ENCODE measurements at places on chromosomes 2 and 18. TPM values are rescaled to one million over a fixed set of nuclear protein-coding genes. Genes with fewer than 3 reads are reported as not detected.
A peak's percentile ranks its signal among the peaks of the same experiment; 100 is the strongest.

- no peak for DNase-seq
- H3K27ac ChIP-seq: no peak overlapping the region
- H3K4me3 ChIP-seq: no peak overlapping the region
- no peaks in the 10 kb centered on the region for H3K4me1 ChIP-seq
- no peaks in the 10 kb centered on the region for H3K27me3 ChIP-seq
These were observed 11.8 kb downstream of the ARHGAP25 start for GRCh38 chr2:68746408-68746807.

DNA sequence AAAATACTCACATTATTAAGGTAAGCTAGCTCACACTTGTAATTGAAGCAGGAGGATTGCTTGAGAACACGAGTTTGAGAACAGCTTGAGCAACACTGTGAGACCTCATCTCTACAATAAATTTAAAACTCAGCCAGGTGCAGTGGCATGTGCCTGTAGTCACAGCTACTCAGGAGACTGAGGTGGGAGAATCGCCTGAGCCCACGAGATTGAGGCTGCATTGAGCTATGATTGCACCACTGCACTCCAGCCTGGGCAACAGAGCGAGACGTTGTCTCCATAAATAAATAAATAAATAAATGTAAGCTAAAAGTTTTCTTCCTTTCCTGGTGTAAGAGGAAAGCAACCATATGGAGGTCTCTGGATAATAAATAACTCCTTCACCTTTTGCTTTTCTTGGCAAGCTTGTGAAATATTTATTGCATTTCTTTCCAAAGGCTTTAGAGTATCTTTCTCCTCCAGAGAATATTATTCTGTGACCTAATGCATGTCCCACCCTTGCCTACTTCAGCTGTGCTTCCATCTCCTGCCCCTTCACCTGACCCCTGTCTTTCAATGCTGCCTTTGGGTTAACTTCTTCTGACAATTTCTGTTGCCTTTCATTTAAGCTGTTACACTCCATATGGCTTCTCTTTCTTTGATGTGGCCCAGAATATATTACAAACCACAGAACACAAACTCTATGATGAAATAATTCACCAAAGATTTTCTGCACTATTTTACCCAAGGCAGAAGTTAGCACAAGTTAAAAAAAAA lies 280.7 kb upstream of the RND3 start:
- no peak overlapping the region for H3K4me3 ChIP-seq
- H3K27me3 ChIP-seq: no peaks in the 10 kb centered on the region
- no peak overlapping the region for H3K27ac ChIP-seq
- DNase-seq: no peak

DNA sequence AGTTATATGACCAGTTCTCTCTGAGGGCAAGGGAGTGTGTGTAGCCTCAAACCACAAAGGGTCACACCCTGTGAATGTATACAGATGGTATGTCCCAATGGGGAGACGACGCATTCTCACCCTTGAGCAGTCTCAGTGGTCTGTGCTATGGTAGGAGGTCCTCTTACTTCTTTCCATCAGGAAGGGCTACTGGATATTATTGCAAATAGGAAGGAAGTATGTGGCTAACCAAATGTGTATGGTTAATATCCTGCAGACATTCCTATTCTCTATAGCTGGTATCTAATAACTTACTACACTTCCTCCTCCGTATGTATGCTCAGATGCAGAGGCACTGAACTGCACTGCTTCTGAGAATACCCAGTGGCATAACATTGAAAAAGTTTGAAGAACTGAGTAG lies 306.7 kb upstream of the CCDC68 start:
- no peaks in the 10 kb centered on the region for H3K36me3 ChIP-seq
- peak; percentile 67 for DNase-seq
- H3K27me3 ChIP-seq: no peaks in the 10 kb centered on the region
- peaks cover 21% of the 10 kb centered on the region for H3K4me1 ChIP-seq
- no peak overlapping the region for H3K4me3 ChIP-seq

DNA sequence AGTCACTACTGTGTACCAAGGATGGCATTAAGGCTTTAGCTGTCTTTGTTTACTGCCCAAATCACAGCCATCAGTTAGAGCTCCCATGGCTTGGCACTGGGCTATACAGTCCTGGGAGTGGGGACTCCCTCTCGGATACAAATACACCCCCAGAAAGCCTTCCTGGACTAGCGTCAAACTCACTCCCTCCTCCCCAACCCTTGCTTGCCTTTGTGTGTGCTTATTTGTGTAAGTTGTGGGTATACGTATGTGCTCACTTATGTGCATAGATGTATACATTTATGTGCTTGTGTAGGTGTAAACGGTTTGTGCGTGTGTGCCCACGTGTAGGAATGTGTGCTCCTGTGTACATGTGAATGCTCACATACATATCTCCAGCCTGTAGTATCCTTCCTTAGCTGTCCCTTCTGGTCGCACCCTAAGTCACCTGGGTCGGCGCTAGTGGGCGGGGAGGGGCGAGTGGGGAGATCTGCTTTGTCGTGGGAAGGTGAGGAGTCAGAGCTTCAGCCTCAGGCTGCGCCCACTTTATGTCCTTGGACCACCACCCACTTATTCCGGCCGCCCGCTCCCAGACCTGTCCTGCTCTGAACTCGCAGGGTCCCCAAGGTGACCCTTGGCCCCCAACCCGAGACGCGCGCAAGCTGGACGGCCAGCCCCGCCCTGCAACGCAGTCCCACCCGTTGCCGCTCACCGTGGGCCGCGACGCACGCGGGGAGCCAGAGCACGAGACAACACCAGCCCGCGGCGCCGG lies 461 bp downstream of the PRADC1 start:
- H3K27ac ChIP-seq: no peak overlapping the region
- peaks cover 15% of the 10 kb centered on the region for H3K4me1 ChIP-seq
- H3K36me3 ChIP-seq: peaks cover 5% of the 10 kb centered on the region
- peak overlapping the region; percentile 94 for H3K4me3 ChIP-seq

Gene THADA
- total RNA-seq: 33.6 TPM

Gene THSD7B
- under 0.01 TPM for total RNA-seq

Gene CXCR2
- total RNA-seq: not detected

GRCh38 chr2:15492773-15493325 lies 68.3 kb downstream of the NBAS start:
- H3K27me3 ChIP-seq: no peaks in the 10 kb centered on the region
- no peaks in the 10 kb centered on the region for H3K4me1 ChIP-seq
- no peak overlapping the region for H3K4me3 ChIP-seq
- DNase-seq: no peak

Gene GPR39
- 43.2 TPM for total RNA-seq

Gene POTEJ
- not detected for total RNA-seq

DNA sequence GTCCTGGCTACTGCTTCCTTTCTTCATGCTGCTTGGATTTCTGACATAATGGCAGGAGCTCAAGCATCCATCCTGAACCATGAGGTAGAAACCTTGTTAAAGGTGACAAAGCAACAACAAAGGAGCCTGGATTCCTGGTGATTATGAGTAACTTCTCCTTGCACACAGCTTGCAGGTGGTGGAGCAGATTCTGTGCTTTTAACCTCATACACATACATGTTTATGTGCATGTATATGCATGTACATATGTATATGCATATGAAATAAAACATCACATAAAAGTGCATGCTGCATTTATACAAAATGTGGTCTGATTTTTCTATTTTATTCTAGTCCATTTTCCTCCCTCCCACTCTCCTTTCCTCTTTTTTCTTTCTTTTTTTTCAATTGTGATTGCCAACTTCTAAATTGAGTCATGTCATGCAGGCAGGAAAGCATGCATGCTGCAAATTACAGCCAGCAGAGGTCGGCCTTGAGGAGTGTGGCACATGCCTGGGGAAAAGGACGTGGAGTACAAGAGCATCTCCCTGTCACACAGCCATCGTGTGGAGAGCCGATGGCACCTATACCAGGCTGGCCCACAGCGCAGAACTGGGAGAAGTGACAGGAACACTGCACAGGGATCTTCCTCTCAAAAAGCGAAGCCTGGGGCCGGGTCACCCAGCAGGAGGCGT lies 17.9 kb downstream of the LCT start:
- no peaks in the 10 kb centered on the region for H3K36me3 ChIP-seq
- peak; percentile 36 for DNase-seq
- no peak overlapping the region for H3K27ac ChIP-seq
- H3K4me1 ChIP-seq: no peaks in the 10 kb centered on the region

Gene MRPS5
- 136 TPM for total RNA-seq

Gene EVX2
- total RNA-seq: not detected

DNA sequence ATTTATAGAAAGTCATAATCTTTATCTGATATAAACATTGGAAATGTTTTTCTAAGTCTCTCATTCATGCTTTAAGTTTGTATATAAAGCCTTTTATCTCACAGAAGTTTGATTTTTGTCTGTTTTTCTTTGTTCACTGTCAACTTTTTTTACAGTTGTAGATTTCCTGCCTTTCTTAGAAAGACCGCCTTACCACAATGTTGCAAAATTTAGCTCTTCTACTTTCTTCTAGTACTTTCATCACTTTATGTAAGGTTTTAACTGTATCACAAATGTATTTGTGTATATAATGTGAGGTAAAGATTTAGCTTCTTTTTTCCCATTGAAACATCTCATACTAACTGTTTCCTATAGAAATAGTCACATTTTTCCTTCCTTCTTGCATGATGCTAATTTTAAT lies 136.1 kb downstream of the DNAH6 start:
- no peak for DNase-seq
- H3K27ac ChIP-seq: no peak overlapping the region
- no peaks in the 10 kb centered on the region for H3K4me1 ChIP-seq
- peaks cover 72% of the 10 kb centered on the region for H3K27me3 ChIP-seq

Gene PSD4
- 46.6 TPM for total RNA-seq

DNA sequence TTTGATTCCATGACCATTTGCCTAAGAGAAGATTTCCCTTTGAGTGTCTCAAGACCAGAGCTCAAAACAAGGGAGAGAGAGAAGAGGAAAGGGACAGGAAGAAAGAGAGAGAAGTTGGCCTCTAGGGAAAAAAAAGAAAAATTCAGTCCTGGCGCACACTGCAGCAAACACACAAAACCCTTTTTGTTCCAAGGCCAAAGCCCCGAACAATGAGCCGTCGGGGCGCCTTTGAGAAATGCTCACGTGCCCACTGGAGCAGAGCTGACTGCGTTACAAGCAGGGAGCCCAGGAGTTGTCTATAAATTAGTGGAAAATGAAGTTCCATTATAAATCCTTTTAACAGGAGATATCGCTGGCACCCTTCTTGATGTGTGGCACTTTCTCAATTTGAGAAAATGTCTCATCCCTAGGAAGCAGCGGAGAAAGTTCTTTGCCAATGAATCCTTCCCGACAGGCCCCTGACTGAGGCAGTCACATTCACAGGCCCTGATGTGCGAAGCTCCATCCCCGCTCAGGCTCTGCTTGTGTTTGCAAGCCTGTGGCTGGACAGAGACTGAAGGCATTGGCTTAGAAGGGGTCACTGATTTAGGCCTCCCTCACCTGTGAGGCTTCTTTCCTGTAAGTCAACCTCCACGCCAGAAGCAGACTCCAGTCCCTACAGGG lies 32.1 kb upstream of the NCKAP5 start:
- DNase-seq: no peak
- H3K27me3 ChIP-seq: no peaks in the 10 kb centered on the region

Data from PC-3 (cell line).